ENCODE measurements at places on chromosomes 1 and 21.
A peak's percentile ranks its signal among the peaks of the same experiment; 100 is the strongest.

GRCh38 chr1:172832006-172832725 lies 173.3 kb downstream of the FASLG start:
- no peak for DNase-seq

- peak; percentile 58 for DNase-seq
Observed at GRCh38 chr1:244049162-244050013, 1.7 kb upstream of the ZBTB18 start.

DNA sequence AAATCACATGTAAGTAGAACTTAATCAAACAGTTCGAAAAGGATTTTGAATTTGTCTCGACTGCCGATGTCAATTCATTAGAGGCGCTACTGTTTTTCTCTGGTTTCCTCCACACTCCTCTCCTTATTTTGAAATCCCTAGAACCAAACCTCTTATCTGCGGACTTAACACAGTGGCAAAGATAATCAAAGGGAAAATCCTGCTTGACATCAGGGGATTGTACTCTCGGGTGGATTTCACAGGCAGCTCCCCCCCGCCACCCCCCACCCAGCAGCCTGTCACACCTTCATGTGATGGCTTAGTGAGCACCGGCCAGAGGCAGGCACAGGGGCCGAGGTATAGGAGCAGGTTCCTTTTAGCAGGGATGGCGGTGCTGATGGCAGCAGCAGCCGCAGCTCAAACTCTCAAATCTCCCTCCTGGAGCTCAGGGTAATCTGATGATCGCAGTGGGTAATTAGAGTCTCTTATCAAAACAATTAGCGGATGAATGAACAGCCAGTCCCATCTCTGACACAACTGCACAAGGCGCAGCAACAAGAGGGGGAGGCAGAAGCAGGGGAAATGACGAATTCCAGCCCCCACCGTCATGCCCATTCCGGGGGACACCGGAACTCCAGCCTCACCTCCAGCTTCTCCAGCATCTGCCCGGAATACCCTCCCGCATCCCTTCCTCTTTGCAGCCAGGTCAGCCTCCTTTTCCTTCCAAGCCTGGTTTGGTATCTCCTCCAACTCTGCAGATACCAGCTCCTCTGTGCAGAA lies 80.3 kb downstream of the SSBP3 start:
- DNase-seq: no peak

DNA sequence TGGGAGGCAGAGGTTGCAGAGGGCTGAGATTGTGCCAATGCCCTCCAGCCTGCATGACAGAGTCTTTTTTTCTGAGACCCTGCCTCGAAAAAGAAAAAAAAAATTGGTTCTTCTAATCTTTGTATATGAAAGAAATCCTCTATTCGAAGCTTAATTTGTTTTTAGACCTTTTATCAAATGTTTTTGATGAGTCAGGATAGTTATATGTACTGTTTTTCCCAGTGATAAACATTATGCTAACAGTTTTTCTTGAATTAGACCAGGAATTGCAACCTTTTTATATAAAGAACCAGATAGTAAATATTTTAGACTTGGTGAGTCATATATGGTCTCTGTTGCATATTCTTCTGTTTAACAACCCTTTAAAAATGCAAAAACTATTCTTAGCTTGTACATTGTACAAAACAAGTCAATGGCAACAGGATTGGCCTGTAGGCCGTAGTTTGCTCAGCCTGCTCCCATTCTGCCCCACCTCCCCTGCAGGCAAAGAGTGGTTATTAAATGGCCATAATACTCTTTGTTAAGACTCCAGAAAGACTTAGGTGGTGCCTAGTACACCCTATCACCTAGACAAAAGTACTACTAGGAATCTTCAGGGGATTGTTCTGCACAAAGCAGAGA lies 45.2 kb downstream of the LYST start:
- DNase-seq: no peak

DNA sequence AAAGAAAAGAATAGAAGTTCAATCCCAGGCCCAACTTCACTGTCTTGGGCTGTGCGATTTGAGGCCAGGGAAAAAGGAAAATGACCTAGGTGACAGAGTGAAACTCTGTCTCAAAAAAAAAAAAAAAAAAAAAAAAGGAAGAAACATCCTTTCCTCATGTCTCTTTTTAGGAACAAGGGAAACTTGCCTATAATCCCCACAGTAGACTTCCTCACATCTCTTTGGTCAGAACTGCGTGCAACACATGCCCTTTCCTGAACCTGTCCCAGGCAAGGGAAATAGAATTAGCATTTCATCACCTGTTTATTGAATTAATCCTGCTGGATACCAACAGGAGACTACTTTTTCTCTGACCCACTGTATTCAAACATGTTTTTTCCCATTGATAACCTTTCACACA lies 2.3 kb downstream of the DCST1 start:
- DNase-seq: no peak

DNA sequence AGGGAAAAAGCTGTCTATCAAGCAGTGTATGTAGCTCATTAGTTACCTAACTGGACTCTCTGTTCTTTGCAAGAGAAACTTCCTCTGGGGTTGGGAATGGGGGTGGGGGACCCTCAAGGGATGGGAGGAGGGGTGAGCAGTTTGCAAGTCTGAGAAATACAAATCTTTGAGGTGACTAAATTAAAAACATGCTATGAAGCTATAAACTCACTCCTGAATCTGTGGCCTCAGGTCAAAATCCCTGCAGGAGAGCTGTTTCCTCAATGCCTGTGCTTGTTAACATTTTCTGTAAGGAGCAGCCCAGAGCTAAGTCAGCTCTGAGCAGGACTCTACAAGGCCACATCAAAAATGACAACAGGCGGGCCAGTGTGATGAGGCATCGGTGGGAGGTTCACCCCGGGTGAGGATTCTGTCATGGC lies 32.8 kb upstream of the PTPRC start:
- DNase-seq: no peak

GRCh38 chr1:150210706-150211105 lies 25.2 kb downstream of the ANP32E start:
- no peak for DNase-seq

DNA sequence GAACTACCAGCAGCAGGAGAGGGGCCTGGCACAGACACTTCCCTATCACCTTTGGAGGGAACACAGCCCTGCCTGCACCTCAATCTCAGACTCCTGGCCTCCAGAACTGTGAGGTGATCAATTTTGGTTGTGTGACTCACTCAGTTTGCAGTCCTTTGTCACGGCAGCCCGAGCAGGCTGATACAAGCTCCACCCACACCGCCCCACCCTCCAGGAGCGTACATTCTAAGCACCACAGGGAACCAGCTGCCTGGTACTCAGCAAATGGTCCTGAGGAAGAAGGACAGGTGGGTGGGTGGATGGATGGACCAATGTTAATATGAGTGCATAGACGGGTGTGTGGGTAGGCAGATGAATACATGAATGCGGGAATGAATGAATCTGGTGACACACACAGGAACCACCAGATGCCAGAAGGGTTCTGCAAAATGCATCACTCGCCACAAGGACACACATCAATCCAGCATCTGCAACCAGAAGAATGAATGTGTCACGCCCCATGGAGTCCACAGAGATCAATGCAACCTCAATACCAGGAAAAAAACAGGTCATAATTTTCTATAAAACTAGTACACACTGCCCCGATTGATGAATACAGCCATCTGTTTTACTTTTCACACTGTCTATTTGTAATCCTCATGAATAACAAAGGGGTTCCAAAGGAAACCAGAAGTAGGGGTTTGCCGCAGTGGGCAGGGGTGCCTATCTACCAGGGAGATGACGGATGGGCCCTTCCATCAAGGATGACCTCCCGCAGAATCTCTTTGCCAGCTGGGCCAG lies 284.5 kb downstream of the NPHP4 start:
- no peak for DNase-seq

Measured in NB4 (cell line).